ENCODE measurements at places on chromosomes 3 and 15.

GRCh38 chr15:77654975-77655374 is 22.3 kb upstream of the LINGO1 start:
- peak; percentile 5 for DNase-seq

GRCh38 chr3:9064850-9065249 is 101.6 kb upstream of the RAD18 start:
- no peak for DNase-seq

DNA sequence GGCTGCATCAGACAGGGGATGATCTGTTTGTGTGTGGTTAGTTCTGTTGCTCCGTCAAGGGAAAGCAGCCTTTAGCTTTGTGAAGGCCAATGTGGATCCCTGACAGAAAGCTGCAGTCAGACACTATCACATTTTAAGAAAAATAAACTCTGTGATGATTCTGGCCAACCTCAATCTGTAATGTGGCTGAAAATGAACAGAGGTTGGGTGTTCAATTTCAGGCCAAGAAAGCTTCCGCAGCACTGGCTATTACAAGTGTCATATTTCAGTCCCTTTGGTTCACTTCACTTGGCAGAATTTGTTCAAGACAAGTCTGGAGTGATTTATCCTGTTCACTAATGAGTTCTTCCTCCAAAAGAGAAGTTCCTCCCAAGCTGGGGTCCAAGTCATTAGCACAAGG is 571.8 kb upstream of the IL12A start:
- no peak for DNase-seq

- DNase-seq: no peak
Measured at GRCh38 chr15:54681584-54681983, 515.2 kb downstream of the RSL24D1 start.

DNA sequence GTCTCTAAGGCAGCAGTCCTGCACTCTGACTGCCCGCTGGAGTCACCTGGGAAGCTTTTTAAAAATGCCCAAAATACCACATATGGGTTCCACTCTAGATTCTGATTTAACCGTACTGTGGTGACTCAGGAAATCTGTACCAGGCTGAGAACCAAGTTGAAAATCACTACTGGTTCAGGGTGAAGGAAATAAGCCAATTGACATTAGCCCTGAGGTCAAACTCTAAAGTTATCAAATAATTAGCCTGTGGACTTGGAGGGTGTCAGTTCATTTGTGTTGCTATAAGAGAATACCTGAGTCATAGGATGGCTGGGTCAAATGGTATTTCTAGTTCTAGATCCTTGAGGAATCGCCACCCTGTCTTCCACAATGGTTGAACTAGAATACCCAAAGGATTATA is 321.7 kb upstream of the ROPN1 start:
- no peak for DNase-seq

DNA sequence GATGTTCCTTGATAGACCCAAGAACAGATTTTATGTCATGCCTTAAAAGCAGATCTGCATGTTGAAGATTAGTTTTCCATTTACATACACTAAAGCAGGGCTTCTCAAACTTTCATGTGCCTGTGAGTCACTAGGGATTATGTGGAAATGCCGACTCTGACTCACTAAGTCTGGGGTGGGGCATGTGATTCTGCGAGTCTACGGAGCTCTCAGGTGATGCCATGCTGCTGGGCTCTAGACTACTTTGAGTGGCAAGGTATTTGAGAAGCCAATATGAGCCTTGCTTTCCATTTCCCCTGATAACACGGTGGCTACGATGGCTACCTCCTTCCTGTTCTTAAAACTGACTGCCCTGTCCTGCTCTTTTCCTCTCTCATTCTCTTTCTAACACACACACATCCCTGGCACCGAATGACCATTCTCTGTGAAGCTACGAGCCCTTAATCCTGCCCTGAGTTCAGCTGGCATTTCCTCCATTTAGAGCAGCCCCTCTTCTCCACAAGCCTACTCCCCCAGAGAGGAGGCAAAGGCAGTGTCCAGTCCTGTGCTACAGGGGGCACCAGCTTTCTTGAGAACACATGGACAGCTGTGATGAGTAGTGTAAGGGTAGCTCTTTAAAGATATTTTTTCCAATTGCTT is 39.7 kb upstream of the PYGO1 start:
- DNase-seq: no peak

DNA sequence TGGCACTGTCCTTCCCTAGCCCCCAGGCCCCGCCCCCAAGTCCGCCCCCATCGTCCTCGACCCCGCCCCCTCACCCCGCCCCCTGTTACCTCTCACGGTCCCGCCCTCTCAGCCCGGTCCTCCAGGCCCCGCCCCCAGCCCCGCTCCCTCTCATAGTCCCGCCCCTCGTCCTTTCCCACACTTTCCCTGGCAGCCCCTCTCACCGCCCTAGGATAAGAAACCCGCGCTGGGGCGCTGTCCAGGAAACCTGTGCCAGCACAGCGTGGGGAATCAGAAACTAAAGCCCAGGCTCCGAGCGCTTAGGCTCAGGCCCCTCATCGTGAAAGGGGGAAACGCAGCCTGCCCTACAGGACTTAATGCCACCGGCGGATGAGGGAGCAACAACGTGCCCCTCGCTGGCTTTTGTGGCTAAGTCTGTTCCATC is 20.9 kb downstream of the TRPM1 start:
- DNase-seq: no peak

- DNase-seq: no peak
Measured at GRCh38 chr3:121794264-121794983, 40.4 kb downstream of the IQCB1 start.

DNA sequence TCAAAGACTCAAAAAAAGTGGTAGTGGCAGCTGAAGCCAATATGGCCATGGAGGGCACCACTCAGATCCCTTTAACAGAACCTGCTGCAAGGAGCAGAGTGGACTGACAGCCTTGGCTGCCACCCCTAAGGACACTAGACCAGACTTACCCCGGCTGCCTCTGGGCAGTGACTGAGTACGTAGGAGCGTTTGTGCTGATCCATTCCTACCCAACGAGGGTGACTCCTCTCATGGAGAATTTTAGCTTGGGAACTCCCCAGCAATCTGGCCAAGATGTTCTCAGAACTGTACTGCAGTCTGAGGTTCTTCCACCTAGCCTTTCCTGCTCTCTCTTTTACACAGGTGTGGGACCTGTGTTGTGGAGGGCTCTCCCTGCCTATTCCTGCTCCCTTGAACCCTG is 22.1 kb downstream of the CLEC3B start:
- no peak for DNase-seq

DNA sequence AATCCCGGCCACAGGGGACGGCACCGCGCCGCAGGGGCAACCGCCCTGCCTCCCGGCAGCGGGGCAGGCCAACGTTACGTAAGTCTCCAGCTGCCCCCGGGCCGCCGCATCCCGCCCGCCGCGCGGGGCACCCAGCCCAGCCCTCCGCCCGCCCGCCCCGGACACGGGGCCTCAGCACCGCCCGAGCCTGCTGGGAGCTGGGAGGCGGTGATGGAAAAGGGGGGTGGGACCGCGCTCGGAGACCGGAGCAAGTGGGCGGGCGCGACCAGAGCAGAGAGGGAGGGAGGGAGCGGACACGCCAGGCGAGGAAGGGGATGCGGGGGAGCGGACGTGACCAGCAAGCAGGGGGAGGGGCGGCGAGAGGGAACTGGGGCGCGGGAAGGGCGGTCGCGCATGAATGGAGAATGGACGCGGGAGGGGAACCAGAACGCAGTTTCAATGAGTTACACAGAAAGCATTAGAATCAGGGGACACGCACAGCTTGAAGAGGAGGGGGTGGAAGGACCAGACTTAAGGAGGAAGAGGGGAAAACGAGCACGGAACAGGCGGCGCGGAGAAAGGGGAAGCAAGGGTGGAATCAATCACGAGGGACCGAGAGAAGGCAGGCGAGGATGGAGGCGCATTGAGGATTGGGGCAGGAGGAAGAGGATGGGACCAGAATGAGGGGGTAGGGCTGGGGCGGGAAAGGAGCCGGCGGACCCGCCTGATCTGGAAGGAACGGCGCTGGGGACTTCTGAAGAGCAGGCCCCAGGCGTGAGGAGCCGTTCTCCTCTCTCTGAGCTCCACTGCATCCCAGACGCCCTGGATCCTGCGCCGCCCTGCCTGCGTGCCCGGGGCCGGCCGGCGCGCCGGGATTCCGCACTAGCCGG is 559 bp downstream of the PKM start:
- peak; percentile 57 for DNase-seq

DNA sequence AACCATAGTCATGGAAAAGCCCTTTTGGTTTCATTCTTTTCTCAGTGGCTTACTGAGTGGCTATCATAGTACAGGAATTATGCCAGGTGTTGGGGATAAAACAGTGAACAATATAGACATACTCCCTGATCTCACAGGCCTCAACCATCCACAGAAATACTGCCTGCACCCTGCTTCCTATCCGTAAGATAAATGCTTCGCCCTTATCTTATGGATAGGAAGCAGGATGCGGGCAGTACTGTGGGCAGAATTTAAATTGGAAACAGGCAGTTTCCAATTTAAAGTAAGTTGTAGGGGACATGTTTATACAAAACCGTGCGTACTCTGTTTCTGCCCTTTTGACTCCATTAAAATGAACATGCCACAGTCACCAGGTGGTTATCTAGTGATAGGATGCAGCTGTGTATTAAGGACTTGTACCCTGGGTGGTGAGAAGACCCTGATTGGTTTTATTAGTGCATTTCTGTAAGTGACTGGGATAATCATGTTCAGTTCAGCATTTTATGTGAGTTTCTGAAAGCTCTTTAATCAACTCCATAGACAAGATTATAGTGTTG is 141.8 kb upstream of the BHLHE40 start:
- DNase-seq: no peak

DNA sequence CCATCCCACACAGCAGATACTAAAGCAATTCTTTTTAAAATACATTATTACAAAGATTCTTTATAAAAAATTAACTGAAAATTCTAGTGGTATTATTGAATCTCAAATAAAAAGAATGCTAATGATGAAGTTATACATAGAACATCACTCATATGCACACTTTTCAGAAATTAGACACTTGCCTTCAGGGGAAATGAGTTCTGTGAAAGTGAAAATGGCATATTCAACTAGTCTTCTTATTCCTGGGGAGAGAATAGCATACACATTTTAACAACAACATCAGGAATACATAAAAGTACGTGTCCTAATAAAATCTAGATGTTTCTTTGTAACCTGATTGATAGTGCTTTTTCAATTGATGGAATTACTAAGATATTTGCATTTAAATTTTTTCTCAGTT is 36.8 kb upstream of the DHX36 start:
- DNase-seq: no peak

DNA sequence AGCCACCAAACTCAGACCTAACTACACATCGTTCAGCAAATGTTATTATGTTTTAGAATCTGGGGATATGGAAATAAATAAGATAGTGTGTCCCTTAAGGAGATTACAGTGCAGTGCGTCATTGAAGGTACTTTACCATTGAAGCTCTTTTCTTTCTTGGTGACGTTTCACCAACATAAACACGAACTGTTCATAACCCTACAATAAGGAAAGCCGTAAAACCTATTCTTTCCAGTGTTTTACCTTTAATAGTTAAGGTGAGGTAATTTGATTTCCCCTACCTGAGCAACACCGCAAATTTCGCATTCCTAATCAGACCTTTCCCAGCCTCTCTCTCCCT is 826 bp downstream of the CCDC66 start:
- DNase-seq: no peak

DNA sequence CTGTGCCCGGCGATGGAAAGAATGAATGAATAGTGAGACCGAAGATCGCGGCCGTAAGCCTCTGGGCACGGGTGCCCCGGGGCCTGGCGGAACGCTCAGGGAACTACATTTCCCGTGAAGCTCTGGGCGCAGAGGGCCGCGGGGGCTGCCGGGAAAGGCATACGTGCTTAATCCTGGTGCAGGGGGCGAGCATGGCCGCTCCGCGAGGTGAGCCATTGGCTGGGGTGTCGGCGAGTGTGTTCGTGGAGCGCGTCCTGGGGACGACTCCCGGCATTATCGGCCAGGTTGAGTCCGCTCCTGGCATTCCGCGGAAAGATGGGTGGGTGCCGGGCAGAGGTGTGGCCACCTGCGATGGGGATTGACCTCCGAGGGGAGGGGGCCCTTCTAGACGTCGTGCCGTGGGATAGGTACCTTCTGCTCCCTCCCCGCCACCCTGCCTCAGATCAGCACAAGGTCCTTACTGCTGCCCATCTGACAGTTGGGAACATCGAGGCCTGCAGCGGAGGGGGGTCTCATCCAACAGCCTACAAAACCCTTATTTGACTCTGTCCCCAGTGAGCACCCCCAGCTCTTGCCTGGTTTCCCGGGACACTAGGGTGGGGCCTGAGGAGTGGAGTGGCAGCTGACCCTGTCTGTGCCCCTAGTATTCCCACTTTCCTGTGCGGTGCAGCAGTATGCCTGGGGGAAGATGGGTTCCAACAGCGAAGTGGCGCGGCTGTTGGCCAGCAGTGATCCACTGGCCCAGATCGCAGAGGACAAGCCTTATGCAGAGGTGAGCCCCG is at the start of gene MPI:
MPI (plus strand) TSS at position 160 of the 782 bp plus-strand sequence; CDS start at position 192, 32 bp downstream.
- peak; percentile 63 for DNase-seq

GRCh38 chr3:125146626-125147490 is 65.7 kb downstream of the SLC12A8 start:
- DNase-seq: no peak

DNA sequence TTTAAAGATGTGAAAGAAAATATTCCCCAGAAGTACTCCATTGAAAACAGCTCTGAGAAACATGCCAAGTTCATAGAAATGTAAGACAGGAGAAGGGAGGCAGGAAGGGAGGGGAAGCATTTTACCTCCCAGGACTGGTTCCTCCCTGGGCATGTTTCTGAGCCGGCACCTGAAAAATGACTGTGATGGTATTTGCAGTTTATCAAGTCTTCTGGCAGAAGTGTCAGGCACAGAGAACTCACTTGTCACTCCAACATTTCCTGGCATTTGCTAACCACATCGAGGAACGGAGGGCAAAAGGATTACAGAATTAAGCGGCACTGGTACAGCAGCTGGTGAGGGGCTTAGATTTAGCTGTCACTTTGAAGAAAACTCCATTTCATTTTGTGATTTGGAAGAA is 1054.0 kb downstream of the TUSC7 start:
- no peak for DNase-seq

DNA sequence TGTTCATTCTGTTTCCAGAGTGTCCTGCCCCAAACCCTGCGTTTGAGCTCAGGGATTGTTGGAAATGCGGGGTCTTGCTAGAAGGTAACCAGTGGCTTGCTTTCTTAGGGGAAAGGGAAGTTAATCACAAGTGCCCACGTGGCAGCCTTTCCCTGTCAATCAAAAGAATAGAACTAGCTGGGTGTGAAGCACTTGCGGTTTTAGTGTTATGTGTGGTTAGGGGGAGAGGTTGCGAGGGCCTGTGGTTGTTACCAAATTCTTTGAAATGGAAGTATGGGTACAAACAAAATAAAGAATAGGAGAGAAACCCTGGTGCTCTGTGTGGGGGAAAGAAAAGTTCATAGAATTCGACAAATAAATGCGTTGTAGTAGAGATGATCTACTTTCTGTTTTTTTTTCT is 67.6 kb downstream of the FNDC3B start:
- DNase-seq: no peak
